Stimulated activated CD4-positive, alpha-beta T cell treated with anti-CD3 and anti-CD28 coated beads, TNF-alpha, amount 100 ng/mL, for 1 hour (primary cell): ENCODE measurements at places on chromosomes 7 and 10.

GRCh38 chr7:116340943-116341907, 130.9 kb downstream of the TES start:
- DNase-seq, result no peak

DNA sequence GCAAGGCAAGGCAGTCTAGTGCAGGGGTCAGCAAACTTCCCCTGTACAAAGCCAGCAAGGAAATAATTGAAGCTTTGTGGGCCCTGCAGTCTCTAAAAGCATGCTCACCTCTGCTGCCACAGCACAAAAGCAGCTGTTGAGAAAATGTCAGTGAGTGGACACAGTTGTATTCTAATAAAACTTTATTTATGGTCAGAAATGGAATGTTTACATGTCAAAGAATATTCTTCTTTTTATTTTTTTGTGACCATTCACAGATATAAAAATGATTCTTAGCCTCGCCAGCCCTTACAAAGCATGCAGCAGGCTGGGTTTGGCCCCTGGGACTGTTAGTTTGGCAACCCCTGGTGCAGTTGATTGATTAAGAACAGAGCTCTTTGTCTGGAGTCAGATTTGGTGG, 192.4 kb downstream of the BUB3 start:
- DNase-seq, result no peak

GRCh38 chr10:61903928-61904344, 2.4 kb downstream of the ARID5B start:
- no peak for DNase-seq

DNA sequence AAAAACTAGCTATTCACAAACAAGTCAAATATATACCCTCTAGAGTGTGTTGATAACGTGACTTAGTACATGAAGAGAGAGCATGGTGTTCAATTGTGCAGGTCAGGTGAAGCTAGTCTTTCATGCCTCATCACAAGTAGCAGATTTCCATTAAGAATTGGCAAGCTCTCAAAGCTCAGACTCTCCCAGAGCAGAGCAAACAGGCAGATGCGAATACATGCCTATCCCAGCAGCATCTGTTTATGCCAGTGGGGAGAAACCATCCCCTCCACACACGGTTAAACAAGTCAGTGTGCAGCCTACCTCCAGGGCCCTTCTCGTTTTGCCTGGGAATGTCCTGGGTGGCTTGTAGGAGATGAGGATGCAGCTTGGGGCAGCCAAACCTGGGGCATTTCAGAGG, 532.5 kb upstream of the C7orf33 start:
- DNase-seq, result no peak

DNA sequence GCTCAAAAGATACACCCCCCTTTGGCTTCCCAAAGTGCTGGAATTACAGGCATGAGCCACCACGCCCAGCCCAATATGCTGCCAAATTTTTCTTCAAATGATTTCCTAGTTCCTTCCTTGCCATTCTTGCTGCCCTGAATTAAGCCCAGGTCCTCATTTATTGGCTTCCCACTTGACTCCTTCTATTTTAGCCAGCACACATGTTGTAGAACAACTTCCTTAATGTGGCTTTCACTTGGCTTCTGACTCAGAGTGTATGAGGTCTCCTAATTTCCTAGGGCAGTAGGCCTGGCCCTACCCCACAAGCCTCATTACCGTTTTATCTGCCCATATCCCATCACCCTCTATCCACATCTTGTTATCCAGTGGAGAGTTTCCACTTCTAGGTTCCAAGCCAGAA, 21.8 kb upstream of the HIPK2 start:
- no peak for DNase-seq

DNA sequence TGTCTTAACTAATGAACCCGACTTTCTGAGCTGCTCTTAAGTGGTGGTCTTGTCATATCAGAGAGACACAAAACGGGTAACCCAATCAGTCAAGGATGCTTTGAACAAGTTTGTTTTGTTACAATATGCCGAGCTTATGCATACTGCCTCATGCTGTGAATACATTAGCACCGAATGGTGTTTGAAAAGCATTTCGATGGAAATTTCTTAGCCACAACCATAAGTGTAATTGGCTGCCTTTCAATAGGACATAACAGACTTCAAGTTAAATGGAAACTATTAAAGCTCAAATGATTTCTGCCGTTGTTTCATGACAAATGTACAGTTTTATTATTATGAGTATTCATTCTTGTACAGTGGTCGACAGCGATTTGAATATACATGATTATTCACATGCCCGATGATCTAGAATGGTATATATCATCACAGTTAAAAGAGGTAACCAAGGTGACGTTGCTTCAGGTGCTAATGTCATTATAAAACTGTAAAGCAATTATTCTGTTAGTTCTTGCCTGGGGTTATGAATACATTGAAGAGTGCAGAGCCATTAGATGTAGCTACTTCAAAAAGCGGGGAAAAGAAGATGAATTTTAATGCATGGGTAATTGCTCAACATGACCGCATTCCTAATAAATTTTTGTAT, 118.8 kb downstream of the EBF3 start:
- no peak for DNase-seq

DNA sequence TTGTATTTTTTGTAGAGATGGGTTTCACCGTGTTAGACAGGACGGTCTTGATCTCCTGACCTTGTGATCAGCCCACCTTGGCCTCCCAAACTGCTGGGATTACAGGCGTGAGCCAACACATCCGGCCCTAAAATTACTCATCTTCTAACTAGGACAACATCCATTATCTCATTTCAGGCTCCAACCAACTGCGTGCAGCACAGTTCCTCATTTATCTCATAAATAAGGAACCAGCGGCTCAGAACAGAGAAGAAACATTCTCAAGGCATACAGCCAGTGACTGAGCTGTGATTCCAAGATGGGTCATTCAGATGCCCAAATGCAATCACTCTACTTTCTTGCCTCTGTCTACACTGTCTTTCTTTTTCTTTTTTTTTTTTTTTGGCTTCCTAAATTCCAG, 356.1 kb downstream of the ELMO1 start:
- no peak for DNase-seq

DNA sequence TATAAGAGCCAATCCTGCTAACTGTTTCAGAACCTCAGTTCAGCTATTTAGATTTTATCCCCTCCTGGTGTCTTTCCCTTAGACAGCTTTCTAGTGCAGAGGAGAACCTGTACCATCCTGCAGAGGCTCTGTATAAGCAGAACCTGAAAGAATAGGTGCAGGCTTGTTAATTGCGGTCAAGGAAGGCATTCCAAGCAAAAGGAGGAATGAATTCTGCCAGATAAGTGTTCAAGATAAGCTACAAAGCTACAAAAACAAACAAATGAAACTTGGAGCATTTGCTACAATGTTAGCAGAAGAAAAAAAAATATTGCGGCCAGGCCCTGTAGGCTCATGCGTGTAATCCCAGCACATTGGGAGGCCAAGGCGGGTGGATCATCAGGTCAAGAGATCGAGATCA, 32.6 kb upstream of the AGMO start:
- no peak for DNase-seq

DNA sequence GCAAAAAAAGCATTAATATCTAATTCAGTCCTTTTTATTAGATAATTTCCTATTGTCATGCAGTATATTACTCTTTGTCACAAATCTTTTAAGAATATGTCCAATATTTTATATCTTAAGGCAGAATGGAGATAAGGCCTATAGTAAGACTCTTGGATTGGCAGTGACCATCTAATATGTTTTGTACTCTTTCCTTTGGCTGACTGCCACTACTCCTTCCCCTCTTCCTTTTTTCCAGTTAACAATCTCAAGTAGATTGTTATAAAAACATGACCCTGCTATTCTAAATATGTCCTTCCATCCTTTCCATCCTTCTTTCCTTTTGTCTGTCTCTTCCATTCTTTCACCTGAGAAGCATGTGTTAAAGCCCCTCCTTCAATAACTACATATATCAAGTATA, 92.8 kb upstream of the TMEM168 start:
- no peak for DNase-seq

GRCh38 chr10:112215342-112215774, 31.8 kb upstream of the GPAM start:
- DNase-seq, result no peak

- DNase-seq, result no peak
These were observed 1.4 kb downstream of the HPSE2 start for GRCh38 chr10:99234041-99234790.

DNA sequence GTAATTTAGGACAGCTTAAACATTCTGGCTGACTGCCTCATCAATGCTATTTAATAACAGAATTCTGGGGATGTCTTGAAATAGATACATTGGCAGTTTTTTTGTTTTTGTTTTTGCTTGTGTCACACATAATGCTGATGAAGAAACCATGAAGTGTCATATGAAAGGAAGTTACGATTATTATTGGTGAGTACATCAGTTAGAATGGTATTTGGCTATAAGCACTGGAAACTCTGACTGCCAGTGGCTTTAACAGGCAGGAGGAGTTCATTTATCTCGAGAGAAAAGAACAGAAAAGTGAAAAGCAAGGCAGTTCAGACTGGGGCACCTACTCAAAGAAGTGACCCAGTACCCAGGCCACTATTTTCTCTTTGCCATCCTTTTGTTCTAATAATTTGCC, 18.1 kb downstream of the LSM8 start:
- DNase-seq, result no peak

- DNase-seq, result no peak
These were observed 55.0 kb downstream of the CTTNBP2 start for GRCh38 chr7:117818232-117818631.

DNA sequence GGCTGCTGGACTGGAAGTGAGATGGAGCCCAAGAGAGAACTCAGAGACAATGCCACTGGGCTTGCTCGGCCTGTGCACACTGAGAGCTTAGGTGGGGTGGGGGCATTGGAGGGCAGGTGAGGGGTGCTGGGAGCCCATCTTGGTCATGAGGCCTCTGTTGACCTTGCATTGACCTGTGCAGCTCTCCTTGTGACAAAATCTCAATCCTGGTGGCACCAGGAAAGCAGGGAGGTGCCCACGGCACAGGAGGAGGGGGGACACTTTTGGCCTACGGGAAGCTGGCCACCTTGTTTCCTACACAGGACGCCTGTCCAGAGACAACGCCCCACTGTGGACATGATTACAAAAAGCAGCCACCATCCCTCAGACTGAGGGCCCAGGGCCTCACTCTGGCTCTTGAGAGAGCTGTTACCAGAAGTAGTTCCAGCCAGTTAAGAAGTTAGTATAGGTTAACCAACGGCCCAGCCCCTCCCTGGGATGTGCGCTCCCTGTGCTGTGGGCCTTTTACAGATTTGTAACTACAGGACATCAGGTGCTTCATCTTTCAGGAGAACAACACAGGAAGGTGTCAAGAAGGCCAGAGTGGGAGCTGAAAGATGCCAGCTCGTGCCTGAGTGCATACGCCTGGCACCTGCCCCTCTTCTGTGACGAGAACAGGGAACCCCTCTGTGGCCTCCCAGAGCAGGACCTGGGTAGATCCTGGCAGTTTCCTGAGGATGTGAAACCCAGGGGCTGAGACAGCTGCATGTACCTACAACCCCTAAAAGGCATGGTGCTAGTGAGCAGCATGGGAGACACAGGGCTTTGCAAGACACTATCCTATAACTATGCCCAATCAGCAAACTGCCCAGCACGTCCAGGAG, 10.3 kb downstream of the PKD1L1 start:
- DNase-seq, result no peak

GRCh38 chr7:75650681-75651080, 88.1 kb downstream of the HIP1 start:
- DNase-seq, result no peak

GRCh38 chr7:77831481-77831880, 32.9 kb downstream of the PHTF2 start:
- no peak for DNase-seq

DNA sequence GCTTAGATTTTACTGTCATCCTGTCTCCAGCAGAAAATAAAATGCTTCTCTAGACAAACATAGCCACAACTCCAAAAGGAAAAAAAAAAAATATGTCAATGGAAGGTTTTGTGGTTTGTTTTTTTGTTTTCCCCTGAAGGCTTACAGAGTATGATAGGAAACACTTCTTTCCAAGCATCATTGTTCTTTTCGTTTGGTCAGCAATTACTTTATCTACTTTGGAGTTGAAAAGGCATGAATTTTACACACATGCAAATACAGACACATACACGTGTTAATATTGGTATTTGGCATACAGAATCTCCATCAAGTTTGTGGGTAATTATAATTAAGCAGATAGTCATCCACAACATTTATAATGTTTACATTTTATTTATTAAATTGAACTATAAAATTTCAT, 496.9 kb upstream of the MBL2 start:
- DNase-seq, result no peak

DNA sequence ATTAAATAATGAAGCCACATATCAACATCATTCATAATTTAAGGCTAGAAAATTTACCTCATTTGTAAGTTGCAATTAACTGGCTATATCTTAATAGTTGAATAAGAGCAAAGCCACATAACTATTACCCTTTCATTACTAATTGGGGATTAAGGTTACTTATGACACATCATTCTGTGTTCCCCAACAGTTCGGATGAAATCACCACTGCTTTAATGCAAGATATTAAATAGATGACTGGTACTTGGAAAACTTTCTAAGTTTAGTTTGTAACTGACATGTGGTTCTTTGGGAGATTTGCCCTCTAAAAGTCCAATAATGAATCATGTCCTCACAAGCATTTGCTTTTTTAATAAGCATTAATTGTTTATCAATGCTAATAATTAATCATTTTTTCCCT, 109.1 kb downstream of the MTERF1 start:
- DNase-seq, result no peak

- no peak for DNase-seq
These were observed 19.8 kb downstream of the CEP41 start for GRCh38 chr7:130420943-130421578.

- no peak for DNase-seq
These were observed 29.9 kb downstream of the GPR22 start for GRCh38 chr7:107499731-107500130.

GRCh38 chr7:134891262-134891695, 95.0 kb upstream of the AGBL3 start:
- DNase-seq, result no peak

GRCh38 chr10:113493882-113494301, 59.0 kb upstream of the HABP2 start:
- no peak for DNase-seq

DNA sequence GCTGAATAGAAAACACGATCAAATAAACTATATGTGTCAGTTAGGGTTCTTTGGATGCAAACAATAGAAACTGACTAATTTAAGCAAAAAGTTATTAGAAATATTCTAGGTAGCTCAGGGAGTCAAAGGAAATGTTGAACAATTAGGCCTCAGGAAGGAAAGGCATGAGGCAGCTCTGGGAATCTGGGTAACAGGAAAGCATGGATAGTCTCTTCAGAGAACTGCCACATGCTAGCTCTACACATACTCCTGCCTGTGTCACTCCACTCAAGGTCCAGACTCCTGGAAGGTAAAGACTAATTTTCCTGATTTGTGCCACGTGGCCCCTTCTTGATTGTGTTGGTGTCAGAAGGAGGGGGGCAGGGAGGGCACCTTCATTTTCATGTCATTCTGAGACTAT, 23.8 kb upstream of the PTTG1IP2 start:
- DNase-seq, result no peak
